ENCODE measurements at places on chromosomes 5 and 9.

DNA sequence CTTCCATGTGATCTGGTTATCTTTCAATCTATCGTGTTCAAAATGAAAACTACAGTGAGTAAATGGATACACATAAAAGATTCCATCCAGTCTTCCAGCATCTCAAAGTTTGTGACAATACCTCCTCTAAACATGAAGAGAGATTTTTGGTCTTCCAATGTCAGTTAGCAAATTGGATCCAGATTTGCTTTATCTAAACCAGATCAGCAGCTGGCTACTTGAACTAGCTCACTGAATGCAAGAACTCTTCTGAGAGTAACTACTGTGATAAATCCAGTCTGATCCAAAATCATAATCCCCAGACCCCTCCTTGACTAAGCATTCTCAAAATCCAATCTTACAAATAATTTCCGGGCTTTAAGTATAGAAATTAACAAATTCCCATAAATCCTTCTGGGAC is 2177.9 kb upstream of the C9orf72 start:
- DNase-seq: no peak

DNA sequence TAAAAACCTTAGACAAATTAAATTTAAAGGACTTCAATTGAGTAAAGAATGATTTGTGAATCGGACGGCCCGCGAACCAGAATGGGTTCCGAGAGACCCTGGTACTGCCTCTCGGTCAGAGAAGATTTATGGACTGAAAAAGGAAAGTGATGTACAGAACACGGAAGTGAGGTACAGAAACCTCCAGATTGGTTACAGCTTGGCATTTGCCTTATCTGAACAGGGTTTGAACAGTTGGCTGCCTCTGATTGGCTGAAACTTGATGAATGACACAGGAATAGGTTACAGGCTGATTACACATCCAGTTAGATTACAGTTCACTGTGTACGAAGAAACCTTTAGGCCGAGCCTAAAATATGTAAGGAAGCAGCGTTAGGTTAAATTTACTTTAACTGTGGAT is 156.5 kb upstream of the EGFLAM start:
- DNase-seq: no peak

GRCh38 chr5:58066557-58066956 is 393.3 kb downstream of the PLK2 start:
- DNase-seq: no peak

DNA sequence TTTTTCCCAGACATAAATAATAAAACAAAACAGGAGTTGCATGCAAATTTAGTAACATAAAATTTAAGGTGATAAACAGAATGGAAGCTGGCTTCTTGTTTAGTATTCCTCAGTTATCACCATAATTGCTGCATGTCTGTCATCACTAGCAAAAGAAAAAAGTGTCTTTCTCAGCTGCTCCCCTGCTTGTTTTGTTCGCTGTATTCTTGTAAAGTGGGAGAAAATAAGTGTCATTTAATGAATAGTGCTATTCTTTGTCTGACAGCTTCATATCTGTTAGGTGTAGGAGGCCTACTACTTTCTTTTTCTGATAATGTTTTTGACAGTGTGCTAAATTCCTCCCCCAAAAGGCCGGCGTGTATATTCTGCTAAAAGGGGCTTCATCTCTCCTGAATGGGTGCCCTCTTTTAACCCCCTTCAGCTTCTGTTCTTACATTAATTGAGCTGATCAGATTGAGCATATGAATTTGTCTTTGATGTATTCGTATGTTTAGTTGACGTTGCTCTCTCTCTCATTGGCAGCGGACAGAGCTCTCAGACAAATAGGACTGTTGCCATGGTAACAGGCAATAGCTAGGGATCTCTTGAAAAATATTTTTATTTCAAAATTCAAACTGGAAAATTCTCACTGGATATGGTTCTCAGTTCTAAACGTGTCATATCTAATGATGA is 303.8 kb downstream of the KIAA0825 start:
- DNase-seq: no peak

DNA sequence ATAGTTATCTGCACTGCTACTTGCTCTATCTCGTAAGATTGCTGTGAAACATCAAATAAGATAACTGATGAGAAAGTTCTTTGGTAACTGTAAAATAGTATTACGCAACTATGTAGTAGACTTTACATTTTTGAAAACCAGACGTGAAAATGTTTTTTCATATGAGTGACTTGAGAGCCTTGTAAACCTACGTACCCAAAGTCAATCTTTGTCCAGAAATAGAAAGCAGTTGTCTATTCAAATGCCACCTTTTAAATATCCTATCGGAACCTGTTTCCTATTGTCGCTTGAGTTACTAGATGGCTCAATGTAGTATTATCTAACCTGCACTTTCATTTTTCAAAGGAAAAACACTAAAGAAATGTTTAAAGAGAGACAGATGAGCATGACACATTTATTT is 1.6 kb downstream of the FNIP1 start:
- no peak for DNase-seq

- peak; percentile 4 for DNase-seq
Measured at GRCh38 chr9:19782005-19782404, 6.8 kb downstream of the SLC24A2 start.

- peak; percentile 35 for DNase-seq
Measured at GRCh38 chr5:134248256-134248655, 22.4 kb upstream of the PPP2CA start.

DNA sequence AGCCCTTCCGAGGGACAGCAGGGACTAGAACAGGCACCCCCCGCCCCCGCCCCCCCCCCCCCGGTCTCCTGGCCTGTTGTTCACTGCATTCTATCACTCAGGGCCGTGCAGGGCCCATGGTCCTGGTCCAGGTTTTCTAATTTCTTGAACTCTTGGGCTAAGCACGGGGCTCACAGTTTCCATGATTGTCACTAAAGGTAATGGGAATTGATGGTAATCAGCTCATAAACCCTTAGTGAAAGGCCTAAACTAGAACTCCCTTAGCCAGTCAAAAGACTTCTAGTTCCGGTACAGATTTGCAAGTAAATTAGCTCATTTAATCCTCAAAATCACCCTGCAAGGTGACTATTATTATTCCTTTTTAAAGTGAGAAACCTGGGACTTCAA is 14.7 kb upstream of the PWWP2A start:
- no peak for DNase-seq

GRCh38 chr9:110133608-110134210 is 74.2 kb downstream of the C9orf152 start:
- DNase-seq: peak; percentile 84

DNA sequence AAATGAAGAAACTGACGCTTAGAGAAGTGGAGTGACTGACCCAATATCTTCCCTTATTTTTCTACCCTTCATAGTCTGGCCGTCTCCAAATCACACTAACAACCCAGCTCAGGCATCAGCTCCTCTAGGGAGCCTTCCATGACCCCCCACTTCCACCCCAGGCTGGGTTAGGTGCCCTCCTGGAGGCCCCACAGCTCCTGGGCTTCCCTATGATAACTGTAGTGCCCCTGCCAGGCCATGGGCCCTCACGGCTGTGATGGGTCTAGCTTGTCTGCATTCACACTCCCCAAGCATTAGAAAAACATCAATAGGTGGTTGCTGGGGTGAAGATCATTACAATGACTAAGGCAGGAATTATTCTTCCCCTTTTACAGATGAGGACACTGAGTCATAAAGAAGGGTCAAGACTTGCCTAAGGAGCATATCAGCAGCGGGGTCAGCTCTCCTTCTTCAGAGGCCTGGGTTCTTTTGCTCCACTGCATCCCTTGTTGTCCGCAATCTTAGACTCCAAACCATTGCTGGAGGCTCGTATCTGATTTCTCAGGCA is 7.3 kb downstream of the CORO2A start:
- DNase-seq: peak; percentile 13

- DNase-seq: peak; percentile 64
Measured at GRCh38 chr5:14445013-14445412, 136.6 kb upstream of the OTULINL start.

DNA sequence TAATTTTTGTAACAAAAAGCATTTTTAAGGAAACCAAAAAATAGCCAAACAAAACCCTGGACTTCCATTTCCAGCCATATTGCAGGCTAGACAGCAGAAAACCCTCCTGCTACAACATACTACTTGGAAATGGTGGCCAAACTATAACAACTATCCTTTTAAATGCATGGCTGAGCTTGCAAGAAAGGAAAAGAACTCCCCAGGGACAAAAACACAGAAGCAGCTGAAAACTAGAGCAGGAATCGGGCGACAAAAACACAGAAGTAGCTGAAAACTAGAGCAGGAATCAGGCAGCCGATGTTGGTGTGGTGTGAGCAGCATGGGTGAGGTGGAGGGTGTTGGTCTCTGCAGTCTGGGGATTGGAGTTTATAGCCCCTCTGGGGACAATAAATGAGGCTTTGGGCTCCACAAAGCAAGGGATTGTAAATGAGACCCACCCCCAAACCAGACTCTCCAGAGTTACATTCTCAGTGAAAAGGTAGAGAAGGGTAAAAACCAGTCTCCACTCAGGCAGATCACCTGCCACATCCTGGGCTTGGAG is 95.2 kb downstream of the C9orf50 start:
- DNase-seq: no peak

GRCh38 chr5:171606414-171607024 is 179.1 kb upstream of the SMIM23 start:
- no peak for DNase-seq

DNA sequence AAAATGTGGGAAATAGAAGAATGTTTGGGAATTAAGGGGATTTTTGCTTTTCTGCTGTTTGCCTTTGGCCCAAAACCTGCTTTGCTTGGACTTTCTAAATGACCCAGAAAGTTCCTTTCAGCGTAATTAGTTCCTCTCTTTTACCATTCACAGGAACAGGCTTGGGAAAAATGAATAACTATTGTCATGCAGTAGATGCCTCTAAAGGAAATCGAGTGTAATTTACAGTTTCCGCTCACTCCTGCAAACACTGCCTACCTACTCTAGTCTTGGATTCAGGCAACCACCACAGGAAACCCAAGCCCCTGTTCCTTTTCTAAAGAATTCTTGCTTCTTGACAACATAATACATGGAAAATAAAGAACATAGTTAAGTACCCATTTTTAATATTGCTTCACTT is 25.0 kb downstream of the TTC23L start:
- DNase-seq: no peak

DNA sequence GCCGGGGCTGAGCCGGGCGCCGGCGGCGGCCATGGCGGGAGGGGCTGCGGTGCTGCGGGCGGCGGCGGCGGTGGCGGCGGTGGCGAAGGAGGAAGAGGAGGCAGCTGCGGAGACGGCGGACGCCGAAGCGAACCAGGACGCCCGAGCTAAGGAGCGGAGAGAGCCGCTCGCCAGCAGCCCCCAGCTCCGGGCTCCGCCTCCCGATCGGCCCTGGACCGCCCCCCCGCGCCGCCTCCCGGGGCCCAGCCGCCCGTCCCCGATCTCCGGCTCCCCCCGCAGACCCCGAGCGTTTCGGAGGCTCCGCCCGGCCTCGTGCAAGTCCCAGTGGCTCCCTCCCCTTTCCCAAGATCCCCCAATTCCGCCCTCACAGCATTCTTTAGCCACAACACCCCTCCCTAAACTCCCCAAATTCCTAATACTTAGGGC is at the start of gene ASTN2:
Gene ASTN2 (minus strand): TSS at position 152 of the 426 bp plus-strand sequence. CDS start 119 bp downstream, at position 33.
- no peak for DNase-seq

DNA sequence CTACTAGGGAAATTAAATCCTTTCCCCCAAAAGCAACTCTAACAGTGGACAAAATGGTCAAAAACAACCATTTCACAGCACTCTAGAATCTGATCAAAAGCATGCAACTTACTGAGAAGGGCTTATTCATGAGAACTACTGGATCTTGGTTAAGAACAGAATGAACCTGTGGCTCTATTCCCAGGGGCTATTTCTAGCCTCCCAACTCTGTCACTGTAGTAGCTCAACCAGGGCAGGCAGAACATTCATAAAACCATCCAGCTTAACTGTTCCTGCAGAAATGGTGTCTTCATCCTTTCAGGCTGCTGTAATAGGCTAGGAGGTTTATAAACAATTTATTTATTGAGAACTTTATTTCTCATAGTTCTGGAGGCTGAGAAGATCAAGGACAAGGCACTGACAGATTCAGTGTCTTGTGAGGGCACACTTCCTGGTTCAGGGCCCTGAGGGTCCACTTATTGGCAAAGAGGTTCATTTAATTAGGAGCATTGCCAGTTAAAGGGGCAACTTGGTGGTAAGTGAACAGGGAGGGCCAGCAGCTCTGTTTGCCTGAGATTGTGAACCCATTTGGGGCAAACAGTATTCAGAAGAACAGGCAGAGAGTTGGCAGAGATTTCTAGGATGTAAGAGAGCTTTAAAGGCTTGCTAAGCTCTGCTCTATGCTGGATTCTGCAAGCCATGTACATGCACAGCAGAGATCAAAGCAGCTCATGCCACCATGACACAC is 238.5 kb upstream of the FBXL7 start:
- DNase-seq: no peak

GRCh38 chr5:128109766-128110165 is 26.2 kb downstream of the SLC12A2 start:
- DNase-seq: no peak

- peak; percentile 30 for DNase-seq
Measured at GRCh38 chr5:8270246-8270645, 401.3 kb downstream of the MTRR start.

DNA sequence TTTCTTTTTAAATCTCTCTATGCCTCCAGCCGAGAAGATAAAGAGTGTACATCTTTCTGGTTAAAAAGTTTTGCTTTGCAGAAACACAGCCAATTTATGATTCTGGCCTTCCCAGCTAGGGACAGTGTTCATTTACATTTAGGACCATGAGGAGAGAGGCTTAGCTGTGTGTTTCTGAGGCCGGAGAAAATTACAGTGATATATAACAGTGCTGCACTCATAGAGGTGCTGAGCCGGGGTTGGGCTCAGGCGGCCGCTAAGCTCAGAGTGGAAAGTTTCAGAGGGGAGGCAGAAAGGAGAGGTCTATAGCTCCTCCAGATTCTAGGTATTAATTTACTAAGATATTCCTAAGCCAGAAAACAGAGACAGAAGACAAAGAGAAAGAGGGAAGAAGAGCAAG is 37.0 kb upstream of the LCP2 start:
- no peak for DNase-seq

GRCh38 chr9:89621031-89621430 is 16.2 kb downstream of the GADD45G start:
- no peak for DNase-seq

DNA sequence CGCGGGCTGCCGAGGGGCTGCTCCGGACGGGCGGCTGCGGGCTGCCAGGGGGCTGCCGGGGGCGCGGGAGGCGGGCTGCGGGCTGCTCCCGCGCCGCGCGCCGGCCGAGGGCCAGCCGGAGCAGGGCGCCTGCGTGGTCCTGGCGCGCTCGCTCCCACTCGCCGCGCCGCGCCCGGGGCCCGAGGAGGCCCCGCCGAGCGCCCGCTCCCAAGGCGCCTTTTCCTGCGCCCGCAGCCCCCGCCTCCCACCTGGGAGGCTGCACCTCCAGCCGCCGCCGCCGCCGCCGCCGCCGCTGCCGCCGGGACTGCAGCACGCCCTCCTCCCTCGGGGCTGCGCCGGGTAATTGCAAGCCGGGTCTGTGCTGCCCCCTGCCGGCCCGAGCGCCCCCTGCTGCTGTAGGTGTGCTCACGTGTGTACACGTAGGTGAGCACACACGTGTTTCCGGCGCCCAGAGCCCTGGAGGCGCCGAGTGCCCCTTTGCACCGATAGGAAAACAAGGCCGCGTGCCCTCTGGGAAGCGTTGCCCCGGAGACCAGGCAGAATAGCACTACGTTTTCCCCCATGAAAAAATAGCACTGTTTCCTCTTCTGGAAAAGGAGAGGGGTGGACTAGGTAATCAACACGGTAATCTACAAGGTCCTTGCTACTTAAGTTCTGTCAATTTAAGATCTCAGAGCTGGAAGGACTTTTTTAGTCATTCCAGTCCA is at the start of gene EPB41L4B:
Gene EPB41L4B (minus strand): TSS at position 318 of the 707 bp plus-strand sequence. CDS start 613 bp downstream, outside the sequence.
- peak; percentile 83 for DNase-seq

- DNase-seq: no peak
Measured at GRCh38 chr5:95939465-95939864, 22.2 kb downstream of the ELL2 start.
